ENCODE measurements at places on chromosomes 12 and 14. TPM values are rescaled to one million over a fixed set of nuclear protein-coding genes. Genes with fewer than 3 reads are reported as not detected.

The FOXG1 gene
- not detected for total RNA-seq

The GUCY2C gene
- total RNA-seq: 137 TPM

The DDN gene
- total RNA-seq: not detected

The OR6C68 gene
- total RNA-seq: not detected

- H3K27ac ChIP-seq: no peak overlapping the region
- no peaks in the 10 kb centered on the region for H3K27me3 ChIP-seq
- DNase-seq: no peak
- H3K36me3 ChIP-seq: no peaks in the 10 kb centered on the region
These were observed 677.7 kb downstream of the TMEM121 start for GRCh38 chr14:106204063-106204462.

DNA sequence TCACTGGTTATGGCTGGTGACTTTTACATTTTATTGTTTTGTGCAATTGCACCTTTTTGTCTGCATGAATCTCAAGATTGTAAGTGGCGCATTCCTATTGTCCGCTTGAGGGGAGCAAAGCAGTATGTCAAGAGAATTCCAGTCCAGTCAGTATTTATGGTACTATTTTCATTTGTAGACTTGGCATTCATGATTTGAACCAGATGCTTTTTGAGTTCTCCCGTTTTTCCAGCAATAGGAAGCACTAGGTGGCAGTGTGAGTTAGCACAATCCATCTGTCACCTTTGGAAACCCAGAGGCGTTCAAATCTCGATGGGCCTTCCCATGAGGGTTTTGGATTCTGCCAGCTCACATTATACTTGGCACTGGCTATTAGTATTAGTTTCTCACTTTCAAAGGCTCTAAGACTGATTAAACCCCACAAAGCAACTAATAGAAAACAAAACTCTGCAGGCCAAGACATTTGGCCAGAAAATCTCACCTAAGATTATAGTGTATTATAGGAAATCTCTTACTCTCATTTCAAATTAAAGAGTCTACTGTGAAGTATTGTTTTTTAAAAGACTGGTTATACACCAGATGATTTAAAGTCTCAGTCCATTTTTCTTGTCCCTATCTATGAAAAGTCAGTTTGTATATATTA is 2.2 kb downstream of the DACT1 start:
- H3K27me3 ChIP-seq: no peaks in the 10 kb centered on the region
- H3K27ac ChIP-seq: no peak overlapping the region
- no peaks in the 10 kb centered on the region for H3K36me3 ChIP-seq
- peak; percentile 66 for DNase-seq
- peaks cover 3% of the 10 kb centered on the region for H3K4me1 ChIP-seq

- H3K4me1 ChIP-seq: no peaks in the 10 kb centered on the region
- no peak overlapping the region for H3K27ac ChIP-seq
- DNase-seq: no peak
- H3K4me3 ChIP-seq: no peak overlapping the region
- H3K27me3 ChIP-seq: no peaks in the 10 kb centered on the region
- H3K36me3 ChIP-seq: no peaks in the 10 kb centered on the region
These were observed 9.9 kb downstream of the PEBP1 start for GRCh38 chr12:118145798-118146156.

- no peak overlapping the region for H3K4me3 ChIP-seq
- no peak for DNase-seq
- H3K4me1 ChIP-seq: peaks cover 21% of the 10 kb centered on the region
- no peak overlapping the region for H3K27ac ChIP-seq
- H3K36me3 ChIP-seq: peaks cover 45% of the 10 kb centered on the region
These were observed 26.3 kb downstream of the ATP2A2 start for GRCh38 chr12:110307372-110307771.

GRCh38 chr14:86625637-86626036 is 1095.7 kb downstream of the FLRT2 start:
- H3K36me3 ChIP-seq: no peaks in the 10 kb centered on the region
- no peak overlapping the region for H3K4me3 ChIP-seq
- H3K27ac ChIP-seq: no peak overlapping the region

DNA sequence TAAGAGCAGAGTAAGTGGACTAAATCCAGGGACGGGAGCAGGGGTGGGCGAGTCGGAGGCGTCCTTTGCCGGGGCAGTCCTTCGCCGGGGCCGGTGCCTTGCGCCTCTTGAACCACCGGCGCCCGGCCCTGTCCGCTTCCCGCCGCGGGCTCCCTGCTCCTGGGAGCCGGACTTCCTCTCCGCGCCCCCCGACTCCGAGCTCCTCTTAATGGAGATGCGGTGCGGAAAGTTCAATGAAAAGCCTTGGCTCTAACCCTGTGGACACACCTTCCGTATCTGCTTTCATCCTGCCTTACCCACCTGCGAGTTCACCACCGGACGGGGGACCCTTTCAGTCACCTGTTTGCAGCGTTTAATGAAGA is 412 bp downstream of the FGFR1OP2 start:
- H3K4me3 ChIP-seq: peak overlapping the region; percentile 68
- DNase-seq: peak; percentile 43
- no peaks in the 10 kb centered on the region for H3K27me3 ChIP-seq
- peak overlapping the region; percentile 94 for H3K27ac ChIP-seq
- no peaks in the 10 kb centered on the region for H3K36me3 ChIP-seq

GRCh38 chr12:40016980-40017379 is 88.9 kb downstream of the SLC2A13 start:
- DNase-seq: no peak
- no peaks in the 10 kb centered on the region for H3K27me3 ChIP-seq
- H3K27ac ChIP-seq: peak overlapping the region; percentile 2
- no peaks in the 10 kb centered on the region for H3K4me1 ChIP-seq

GRCh38 chr12:89280833-89281538 is 71.3 kb downstream of the DUSP6 start:
- H3K4me1 ChIP-seq: no peaks in the 10 kb centered on the region
- DNase-seq: no peak
- H3K36me3 ChIP-seq: no peaks in the 10 kb centered on the region
- H3K27me3 ChIP-seq: no peaks in the 10 kb centered on the region

GRCh38 chr14:51534610-51535011 is 117.1 kb upstream of the FRMD6 start:
- no peaks in the 10 kb centered on the region for H3K36me3 ChIP-seq
- no peaks in the 10 kb centered on the region for H3K4me1 ChIP-seq
- H3K4me3 ChIP-seq: no peak overlapping the region
- no peak for DNase-seq
- H3K27ac ChIP-seq: no peak overlapping the region

- H3K36me3 ChIP-seq: no peaks in the 10 kb centered on the region
- no peak overlapping the region for H3K4me3 ChIP-seq
These were observed 98.1 kb downstream of the PTPRR start for GRCh38 chr12:70822412-70822811.
